GDM1 (cell line): ENCODE measurements at places on chromosomes 7 and 10.

GRCh38 chr10:100025576-100025975 is 15.8 kb upstream of the DNMBP start:
- no peak for DNase-seq

- no peak for DNase-seq
These were observed 8.2 kb downstream of the NKX2-3 start for GRCh38 chr10:99540657-99541531.

- no peak for DNase-seq
These were observed 102.6 kb downstream of the PTPRE start for GRCh38 chr10:128009372-128010126.

DNA sequence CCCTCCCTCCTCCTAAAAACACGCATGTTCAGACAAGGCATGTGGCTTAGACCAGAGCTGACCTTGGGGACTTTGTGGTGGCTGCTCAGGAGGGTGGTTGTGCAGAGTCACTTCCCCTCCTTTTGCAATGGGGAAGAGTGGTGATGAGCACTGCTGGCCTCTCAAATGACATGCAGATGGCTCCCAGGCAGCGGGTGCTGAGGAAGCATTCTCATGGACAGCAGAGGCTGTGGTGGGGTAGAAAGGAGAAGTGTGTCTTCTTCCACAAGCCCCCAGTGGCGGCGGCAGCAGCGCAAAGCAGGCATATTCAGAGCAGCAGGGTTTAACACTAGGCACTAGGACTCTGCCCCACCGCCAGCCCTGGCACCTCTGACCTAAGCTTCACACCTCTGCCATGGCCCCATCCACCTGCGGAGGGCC is 105.9 kb upstream of the ANLN start:
- peak; percentile 94 for DNase-seq

- DNase-seq: no peak
These were observed 36.6 kb upstream of the ZNRF2 start for GRCh38 chr7:30247541-30248401.

DNA sequence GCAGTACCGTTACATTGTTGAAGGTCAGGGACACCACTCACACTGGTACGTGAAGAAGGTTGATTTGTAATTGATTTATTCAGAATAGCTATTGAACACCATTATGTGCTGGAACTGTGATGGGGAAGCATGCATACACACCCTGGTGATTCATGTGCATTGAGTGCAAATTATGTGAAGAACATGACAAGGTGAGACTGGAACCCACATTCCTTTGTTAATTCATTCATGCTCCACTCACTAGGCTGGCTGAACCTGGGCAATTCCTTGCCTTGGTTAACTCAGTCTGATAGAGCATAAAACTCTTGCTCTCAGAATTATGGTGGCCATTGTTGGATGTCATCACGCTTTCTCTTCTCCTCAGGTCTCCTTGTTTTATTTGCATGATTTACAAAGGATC is 67.3 kb upstream of the TPK1 start:
- DNase-seq: no peak

DNA sequence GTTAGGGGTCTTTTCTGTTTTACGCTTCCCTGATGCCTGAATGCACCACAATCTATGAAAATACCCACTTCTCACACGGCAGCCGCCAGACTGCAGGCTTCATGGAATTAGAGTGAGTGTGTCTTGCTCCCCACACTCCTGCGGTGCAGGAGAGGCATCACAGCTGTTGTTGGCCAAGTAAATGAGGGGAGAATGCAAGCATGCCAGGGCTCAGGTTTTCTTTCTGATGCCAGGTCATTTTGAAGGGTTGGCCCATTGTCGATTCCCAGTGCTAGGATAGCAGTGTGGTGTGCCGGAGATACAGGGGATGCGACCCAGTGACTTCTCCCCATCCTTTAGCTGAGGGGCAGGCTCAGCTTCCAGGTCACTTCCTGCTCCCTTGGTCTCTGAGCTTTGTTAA is 16.3 kb downstream of the CXCL12 start:
- no peak for DNase-seq

DNA sequence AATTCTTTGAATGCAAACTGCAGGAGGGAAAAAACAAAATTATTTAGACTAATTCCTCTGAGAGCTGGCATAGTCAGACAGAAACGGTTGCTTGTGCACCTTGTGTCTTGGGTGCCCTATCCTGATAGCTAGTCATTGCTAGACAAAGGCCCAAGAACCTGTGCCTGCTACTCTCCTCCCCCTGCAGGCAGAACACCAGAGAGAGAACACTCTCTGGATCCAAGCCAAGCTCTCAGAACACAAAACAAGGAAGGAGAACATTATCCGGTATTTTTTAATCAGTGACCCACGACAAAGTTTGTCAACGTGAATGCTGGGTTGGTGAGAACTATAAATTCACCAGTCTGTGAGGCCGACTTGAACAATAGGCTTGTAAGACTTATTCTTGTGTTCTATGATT is 18.8 kb upstream of the PPP1R9A start:
- no peak for DNase-seq

GRCh38 chr10:92238054-92238585 is 52.8 kb downstream of the CPEB3 start:
- no peak for DNase-seq

DNA sequence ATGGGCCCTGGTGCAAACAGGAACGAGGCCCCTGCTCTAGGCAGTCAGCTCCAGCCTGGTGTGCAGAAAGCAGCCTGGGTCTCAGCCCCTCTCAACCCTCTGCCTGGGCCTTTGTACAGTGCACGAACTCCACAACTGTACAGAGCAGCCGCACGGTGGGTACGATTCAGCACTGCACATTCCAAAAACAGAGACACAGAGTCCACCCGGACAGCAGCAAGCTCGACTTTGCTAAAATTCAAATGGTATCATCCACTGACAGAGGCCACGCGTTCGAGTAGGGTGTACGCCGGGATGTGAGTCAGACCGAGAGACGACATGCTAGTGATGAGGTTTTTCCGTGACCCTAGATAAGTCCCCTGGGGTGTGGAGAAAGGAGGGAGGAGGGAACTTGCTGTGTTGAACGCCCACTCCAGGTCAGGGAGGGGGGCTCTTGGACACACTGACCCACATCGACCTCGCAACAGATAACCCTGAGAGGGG is 65.6 kb upstream of the PDGFA start:
- no peak for DNase-seq

DNA sequence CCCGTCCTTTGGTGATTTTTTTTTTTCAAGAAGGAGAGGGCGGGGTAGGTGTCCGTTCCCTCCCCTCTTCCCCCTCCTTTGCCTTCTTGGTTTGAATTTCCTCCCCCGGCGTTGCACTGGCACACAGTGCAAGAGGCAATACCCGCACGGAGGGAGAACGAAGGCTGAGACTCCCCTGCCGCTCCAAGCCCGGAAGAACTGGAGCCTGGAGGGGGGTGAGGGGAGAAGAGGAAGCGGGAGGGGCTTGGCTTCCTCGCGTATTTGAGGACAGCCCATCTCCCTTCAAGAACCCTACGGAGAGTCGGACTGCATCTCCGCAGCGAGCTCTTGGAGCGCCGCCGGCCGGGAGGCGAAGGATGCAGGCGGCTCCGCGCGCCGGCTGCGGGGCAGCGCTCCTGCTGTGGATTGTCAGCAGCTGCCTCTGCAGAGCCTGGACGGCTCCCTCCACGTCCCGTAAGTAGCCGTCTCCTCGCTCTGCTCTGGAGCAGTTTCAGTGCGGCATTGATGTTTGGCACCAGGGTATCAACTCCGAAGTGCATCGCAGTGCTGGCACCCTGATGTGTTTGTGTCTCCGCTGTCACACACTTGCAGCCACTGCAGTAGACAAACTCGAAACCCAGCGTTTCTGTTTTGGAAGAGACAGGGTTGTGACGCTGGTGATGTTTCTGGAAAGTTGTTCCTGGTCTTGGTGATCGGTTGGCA is at the start of gene CNTNAP2:
TSS of gene CNTNAP2 (plus strand) at position 281 of the 702 bp plus-strand sequence. CDS start at position 357, 76 bp downstream.
- DNase-seq: no peak

DNA sequence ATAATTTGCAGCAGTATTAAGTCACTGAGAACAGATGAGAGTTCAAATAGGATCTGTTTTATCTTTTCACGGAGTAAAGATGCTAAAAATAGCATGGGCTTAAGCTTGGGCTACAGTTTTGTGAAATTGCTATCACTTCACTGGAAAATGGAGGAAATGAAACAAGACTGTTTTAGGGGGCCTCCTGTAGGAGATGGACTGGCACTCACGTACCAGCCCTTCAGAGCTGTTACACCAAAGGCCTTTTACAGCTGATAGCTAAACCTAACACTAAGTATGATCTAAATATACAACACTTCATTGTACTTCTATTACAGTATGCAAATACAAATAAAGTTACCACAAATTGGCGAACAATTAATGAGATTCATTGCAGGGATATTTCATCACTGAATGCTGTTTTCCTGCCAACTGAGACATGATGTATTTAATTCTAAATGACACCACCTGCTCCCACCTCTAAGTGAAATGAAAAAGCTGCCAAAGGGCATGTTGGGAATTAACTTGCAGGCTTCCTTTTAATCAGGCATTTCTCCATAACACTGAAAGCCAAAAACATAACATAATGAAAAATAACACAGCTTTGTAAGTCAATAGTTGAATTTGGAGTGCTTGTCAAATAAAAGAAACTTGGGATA is 304.5 kb upstream of the LRRN3 start:
- no peak for DNase-seq

GRCh38 chr10:78042058-78042751 is 8.5 kb downstream of the RPS24 start:
- DNase-seq: no peak

GRCh38 chr7:23918856-23919255 is 208.8 kb downstream of the STK31 start:
- DNase-seq: no peak

GRCh38 chr10:10392511-10392910 is 625.2 kb upstream of the CELF2 start:
- no peak for DNase-seq

DNA sequence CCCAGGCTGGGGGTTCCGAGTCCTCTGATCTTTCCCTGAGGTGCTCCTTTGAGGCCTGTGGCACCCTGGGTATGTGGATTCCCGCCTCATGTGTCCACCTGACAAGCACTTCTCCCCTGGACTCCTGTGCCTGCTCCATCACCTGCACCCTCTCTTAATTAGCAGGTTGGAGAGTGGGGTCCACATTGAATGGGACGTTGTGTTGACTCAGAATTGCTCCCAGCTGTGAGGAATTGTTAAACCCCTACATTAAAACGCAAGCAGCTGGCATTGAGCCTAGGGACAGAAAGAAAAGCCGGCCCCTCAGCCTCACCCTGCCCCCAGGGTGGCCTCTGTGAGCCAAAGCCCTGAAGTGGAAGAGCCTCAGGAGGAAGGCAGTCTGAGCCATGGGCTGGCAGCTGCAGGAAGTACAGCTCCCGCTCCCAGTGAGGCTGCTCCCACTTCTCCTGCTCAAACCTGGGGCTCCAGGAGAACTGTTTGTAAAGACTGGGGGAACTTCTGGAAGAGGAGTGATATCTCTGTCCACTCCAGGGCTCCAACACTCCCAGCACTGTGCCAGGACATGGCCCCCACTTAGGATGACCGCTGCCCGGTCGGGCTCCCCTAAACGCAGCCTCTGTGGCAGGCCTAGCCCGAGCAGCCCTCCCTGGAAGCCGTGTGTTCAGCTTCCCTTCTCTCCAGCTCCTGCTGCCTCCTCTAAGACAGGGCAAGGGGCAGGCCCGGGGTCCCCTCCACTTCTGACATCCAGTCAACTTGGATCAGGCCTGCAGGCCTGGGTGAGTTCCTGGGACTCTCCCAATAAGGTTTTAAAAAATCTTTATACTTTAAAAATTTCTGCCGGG is 1.8 kb upstream of the OPN4 start:
- no peak for DNase-seq

DNA sequence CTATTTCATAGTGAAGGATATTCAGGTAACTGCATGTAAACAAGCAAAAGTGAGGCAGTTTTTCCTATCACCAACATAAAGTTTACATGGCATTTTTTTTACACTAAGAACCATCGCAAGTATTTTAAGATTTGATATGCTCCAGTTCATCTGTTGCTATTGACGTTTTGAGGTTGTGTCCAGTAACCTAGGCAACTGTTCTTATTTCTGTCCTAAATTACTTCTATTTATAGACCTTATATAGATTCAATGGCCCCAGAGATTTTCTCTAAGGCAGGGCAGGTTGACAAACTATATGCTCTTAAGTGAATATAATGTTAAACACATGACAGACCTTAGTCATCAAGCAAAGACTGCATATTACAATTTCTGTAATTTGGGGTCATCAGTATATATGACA is 830.2 kb upstream of the LRRTM3 start:
- DNase-seq: no peak

- no peak for DNase-seq
These were observed 81.7 kb downstream of the RNF216 start for GRCh38 chr7:5699467-5700384.

GRCh38 chr7:70695795-70696083 is 436.2 kb upstream of the GALNT17 start:
- DNase-seq: no peak

DNA sequence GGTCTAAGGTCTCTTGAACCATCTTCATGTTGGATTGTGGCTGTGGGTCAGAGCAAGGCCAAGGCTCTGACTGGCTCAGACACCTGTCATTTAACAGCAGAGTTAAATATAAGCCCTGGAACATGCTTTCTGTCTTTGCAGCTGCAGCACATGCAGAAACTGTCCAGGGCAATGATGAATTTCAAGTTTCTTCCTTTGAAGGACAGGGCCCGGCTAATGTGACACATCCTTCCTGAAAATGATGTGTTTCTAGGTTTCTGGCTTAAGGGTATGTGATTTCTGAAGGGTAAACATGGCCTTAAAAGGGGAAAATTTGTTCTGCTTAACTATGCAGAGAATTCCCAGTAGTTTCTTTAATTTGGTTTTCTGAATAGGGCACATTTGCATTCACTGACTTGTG is 34.0 kb upstream of the SLC35B4 start:
- no peak for DNase-seq

DNA sequence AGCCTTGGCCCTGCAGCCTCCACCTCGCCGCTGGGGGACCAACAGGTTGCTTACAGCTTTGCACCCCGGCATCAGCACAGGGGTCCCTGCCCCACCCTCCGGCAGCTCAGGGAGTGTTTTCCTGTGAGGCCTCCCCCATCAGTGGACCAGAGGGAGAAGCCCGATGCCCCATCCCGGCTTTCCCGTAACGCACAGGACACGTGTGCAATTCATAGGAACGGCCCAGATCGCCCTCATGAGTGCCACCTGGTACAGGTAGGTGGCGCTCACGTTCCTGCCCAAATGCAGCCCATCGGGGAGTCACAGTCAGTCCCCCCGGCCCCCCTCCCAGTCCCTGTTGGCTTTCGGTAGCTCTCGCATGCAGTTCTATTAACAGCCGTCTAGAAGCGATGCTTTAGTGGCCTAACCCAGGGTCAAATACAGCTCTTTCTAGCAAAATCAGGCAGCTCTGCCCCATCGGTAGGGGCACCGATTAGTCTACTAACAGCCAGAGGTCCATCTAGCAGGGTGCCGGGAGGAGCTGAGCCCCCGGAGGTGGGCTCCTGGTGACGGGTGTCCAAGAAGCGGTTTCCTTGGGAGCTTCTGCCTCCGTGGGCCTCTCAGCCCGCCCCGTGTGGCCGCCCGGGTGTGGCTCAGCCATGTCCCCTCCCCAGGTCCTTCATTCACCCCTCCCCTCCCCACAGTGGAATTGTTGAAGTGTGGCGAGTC is 48.4 kb upstream of the GTF2IRD1 start:
- DNase-seq: no peak
